ENCODE measurements at places on chromosomes 3 and 15.

GRCh38 chr3:43879166-43879565, 188.4 kb downstream of the ABHD5 start:
- peak; percentile 41 for DNase-seq

- no peak for DNase-seq
Measured at GRCh38 chr3:81554388-81554787, 207.1 kb downstream of the GBE1 start.

- DNase-seq: no peak
Measured at GRCh38 chr3:169085827-169086226, 577.7 kb downstream of the MECOM start.

DNA sequence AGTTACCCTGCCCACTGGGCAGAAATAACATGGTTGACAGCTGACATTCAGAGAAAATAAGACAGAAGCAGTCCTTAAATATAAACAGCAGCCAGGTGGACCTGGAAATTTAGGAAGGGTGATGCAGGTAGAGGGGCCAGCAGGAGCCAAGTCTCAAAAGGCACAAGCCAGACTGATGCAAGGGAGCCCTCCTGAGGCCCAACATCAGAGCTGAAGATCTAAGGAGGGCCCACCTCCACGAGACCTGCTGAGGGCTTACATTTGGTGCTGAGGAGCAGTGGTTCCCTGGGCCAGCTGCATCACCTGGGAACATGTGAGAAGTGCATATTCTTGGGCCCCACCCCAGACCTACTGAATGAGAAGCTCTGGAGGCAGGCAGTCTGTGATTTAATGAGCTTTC, 105.5 kb upstream of the TRIM42 start:
- DNase-seq: no peak

DNA sequence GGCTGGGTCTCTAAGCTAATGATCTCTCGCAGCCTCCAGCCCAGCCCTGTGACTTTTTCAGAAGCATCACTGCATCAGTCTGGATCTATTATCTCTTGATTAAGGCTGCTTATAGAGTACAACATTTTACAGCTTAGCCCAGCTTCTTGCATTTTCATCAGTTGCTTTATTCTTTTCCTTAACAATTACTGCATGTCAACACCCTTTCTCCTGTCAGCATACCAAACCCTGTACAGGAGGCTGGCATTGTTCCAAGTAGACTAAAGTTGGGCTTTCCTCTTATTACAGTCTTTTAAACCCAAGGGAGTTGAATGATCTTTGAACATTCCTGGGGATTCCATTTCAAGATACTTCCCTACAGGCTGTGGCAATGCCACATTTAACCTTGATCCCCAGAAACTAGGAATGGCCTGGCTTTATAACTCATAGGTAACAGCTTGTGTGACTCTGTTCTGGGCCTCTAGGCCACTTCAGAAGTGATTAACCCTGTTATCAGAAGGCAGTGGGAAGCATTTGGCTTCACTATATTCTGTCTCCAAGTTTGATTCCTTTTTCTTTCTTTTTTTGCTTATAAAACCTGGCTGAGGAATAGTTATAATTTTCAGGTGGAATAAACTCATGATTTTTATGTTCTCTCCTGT, 182.9 kb downstream of the KCNMB2 start:
- DNase-seq: no peak

GRCh38 chr15:79844221-79844620, 52.6 kb downstream of the MTHFS start:
- DNase-seq: peak; percentile 0

- DNase-seq: no peak
Measured at GRCh38 chr3:44016818-44017217, 224.9 kb upstream of the TOPAZ1 start.

- DNase-seq: no peak
Measured at GRCh38 chr3:61236556-61236955, 14.7 kb downstream of the FHIT start.

GRCh38 chr3:159660326-159660725, 328.3 kb upstream of the IL12A start:
- DNase-seq: no peak

DNA sequence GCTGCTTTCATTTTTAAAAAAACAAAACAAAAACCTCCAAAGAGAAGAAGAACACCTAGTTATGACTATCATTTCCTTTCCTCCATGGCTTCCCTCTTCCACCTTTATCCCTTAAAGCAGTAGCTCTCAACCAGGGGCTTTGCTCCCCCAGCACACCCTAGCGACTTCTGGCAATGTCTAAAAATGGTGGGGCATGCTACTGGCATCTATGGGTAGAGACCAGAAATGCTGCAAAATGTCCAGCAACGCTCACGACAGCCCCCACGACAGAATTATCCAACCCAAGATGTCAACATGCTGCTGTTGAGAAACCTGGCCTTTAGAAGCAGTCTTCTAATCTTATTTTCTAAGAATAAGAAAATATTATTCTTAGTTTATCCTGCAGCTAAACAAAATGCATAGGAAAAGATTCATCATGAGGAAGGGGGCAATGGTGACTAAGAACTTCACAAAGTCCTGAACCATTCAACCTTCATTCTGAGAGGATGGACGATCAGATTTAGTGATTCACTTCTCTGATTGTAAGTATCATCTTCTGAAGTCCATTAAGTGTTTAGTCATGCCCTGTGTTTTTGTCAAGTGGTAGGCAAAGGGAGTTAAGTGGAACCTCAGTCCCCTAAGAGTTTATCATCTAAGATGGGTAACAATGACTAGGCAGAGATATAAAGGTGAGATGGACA, 81.7 kb downstream of the CCNL1 start:
- no peak for DNase-seq

DNA sequence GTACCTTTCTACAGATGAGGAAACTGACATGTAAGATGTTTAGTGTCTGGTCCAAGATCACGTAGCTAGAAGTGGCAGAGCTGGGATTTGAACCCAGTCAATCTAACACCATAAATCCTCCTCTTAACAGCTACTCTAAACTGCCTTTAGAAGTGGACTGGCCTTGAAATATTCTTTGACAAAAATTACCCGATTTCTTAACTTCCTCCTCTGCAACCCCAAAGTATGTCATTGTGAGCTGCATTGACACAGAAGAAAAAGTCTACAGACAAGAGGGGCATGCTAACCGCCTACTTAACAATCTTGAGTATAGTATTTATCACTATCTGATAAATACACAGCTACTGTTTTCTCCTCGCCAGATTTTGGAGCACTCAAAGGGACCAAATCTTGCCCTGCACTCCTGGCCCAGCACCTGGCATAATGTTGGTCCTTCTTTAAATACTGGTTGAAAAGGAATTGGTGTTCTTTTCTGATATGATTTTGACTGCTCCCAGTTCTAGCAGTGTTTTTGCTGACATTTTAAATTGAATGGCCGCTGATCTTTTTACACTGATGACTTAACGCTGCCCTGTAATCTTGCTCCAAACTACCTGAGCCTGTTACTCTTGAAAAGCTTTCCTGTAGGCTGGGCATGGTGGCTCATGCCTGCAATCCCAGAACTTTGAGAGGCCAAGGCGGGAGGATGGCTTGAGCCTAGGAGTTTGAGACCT, 36.9 kb downstream of the ITPR1 start:
- DNase-seq: no peak

- no peak for DNase-seq
Measured at GRCh38 chr3:98972155-98972554, 70.7 kb upstream of the DCBLD2 start.

DNA sequence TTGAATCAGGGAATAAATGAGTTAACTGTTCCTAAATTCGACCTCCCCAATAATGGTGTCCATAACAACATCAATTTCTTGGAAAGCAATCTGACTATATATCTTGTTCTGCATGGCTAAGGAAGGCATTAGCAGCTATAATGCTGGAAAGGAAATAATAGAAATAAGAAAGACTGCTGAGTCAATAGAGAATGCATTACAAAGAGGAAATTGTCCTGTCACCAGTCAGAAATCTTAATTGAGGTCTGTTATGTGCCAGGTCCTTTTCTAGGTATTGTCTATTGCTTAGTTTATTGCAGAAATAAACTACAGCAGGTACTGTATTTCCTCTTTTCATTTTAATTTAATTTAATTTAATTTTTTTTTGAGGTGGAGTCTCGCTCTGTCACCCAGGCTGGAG, 5.9 kb upstream of the PPP1R2 start:
- no peak for DNase-seq

GRCh38 chr3:15297608-15298350, 34.6 kb downstream of the SH3BP5 start:
- DNase-seq: no peak

GRCh38 chr3:25438791-25439555, 10.9 kb downstream of the RARB start:
- no peak for DNase-seq

GRCh38 chr15:78456426-78456825, 18.4 kb downstream of the IREB2 start:
- DNase-seq: no peak

GRCh38 chr3:98763819-98764418, 779 bp downstream of the ST3GAL6 start:
- no peak for DNase-seq

DNA sequence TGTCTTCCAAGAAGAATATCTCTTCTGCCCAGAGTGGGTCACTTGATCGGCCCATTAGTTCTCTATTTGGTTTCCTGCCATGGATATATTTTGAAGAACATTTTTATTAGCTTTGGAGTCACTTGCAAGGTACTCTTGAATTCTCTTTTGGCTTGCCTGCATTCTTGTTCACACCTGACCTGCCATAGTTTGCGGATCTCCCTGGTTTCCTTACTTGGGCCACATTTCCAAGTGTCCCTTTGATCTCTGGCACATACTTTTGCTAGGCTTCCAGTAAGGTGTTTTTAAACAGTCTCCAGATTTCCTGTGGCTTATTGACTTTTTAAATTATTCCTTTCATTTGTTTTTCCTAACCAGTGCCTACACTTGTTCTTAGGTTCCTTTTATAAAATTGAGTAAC, 488.5 kb upstream of the MDFIC2 start:
- DNase-seq: no peak

DNA sequence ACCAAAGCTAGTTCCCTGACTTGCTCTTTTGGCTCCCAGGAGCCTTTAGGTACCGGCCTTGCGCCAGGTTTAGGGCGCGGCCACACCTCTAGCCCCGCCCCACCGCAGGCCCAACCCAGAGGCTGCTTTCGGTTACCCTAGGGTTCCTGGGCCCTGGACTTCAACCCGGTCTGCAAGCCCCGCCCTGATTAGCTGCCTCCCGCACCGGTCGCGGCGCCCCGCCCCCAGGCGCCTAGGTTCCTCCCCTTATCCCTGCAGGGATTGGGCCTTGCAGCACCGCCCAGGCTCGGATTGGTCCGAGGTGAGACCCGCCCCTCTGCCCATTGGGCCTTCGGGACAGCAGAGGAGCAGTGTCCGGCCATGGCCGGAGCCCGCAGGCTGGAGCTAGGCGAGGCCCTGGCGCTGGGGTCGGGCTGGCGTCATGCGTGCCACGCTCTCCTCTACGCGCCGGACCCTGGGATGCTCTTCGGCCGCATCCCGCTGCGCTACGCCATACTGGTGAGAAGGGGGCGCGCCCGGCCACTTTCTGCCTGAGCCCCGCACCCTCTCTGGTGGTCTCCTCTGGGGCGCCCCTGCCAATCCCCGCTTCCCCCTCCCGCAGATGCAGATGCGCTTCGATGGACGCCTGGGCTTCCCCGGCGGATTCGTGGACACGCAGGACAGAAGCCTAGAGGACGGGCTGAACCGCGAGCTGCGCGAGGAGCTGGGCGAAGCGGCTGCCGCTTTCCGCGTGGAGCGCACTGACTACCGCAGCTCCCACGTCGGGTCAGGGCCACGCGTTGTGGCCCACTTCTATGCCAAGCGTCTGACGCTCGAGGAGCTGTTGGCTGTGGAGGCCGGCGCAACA, at the start of gene NUDT16:
TSS of gene NUDT16 (plus strand) at position 330 of the 847 bp plus-strand sequence. CDS start at position 361, 31 bp downstream.
- DNase-seq: peak; percentile 97

- DNase-seq: no peak
Measured at GRCh38 chr3:119357190-119357589, 63.0 kb downstream of the ARHGAP31 start.

DNA sequence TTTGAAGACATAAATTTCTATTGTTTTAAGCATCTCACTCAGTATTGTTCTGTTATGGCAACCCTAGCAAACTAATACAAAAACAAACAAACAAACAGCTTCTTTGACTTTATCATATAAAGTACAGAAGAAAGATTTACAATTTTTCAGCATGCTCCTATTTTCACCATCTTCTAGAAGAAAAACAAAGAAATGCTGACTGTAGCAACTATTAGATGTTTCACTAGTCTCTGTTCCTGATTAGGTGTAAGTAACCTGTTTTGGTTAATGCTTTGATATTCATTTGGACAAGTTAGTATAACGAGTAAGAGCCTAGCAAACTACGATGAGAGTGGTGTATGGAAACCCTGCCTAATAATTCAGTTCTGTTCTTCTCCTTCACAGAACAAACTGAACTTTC, 478.5 kb downstream of the NAALADL2 start:
- DNase-seq: no peak

- DNase-seq: no peak
Measured at GRCh38 chr3:189883113-189883753, 237.5 kb downstream of the P3H2 start.

- DNase-seq: peak; percentile 6
Measured at GRCh38 chr3:37694284-37694675, 167.4 kb upstream of the CTDSPL start.

DNA sequence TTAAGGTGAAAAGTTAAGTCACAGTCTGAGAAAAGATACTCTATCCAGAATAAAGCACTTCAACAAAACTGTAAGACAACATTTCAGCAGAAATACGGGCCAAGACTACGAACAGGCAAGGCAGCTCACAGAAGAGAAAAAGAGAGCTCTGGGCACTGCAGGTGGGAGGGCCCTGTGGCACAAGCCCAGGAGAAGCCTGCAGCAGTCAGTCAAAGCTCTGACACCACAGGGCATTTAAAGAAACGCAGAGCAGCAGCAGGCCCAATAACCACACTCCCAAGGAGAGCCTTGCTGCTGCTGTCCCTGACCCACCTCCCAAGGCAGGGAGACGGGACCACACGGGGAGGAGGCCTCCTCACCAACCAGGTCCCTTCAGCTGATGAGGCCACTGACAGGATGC, 19.2 kb downstream of the CHSY1 start:
- DNase-seq: no peak

DNA sequence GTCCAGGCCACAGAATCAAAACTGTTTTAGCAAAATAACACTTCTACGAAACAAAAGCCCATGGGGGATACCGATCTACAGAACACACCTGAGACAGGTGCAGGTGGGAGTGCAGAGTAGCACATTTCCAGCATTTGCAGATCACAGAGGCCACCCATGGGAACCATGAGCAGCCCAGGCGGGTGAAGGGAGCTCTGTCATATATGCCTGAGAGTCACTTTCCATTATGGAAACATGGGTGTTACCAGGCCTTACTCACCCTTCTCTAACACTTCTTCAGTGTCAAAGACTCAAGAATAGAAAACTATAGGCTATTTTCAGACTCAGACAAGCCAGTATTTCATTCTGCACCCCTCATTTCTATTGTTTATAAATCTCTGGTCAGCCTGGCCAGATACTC, 3.5 kb downstream of the PLA1A start:
- no peak for DNase-seq

Data from NCI-H1092 treated with DMSO at 0.1 percent for 48 hours (cell line).